Breast epithelium (tissue), 4 donors: ENCODE measurements at places on chromosomes 4 and X. TPM values are rescaled to one million over a fixed set of nuclear protein-coding genes. Genes with fewer than 3 reads are reported as not detected.

DNA sequence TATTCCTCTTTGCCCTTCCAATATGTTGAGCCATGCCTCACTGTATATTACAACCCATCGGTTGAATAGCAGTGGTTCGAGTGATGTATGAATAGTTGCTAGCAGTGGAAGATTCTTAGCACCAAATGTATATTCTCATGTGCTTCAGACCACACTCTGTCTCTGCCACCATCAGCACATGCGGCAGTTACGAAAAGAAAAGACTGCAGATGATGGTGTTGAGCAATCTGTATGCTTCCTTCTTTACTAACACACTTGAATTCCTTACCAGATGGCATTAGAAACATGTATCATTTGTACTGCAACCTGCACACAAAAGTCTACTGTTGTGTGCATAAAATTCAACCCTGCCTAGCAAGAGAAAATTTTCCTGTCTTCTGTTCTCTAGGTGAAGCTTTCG lies 214.6 kb downstream of the ENOX2 start:
- no peaks in the 10 kb centered on the region for H3K36me3 ChIP-seq
- H3K4me3 ChIP-seq = no peak overlapping the region
- DNase-seq = no peak
- H3K27ac ChIP-seq = no peak overlapping the region
- no peaks in the 10 kb centered on the region for H3K27me3 ChIP-seq

- H3K27me3 ChIP-seq = no peaks in the 10 kb centered on the region
- no peak overlapping the region for H3K27ac ChIP-seq
- no peaks in the 10 kb centered on the region for H3K4me1 ChIP-seq
- no peak overlapping the region for H3K4me3 ChIP-seq
- no peak for DNase-seq
These were observed 47.8 kb downstream of the SPARCL1 start for GRCh38 chr4:87481377-87481776.

DNA sequence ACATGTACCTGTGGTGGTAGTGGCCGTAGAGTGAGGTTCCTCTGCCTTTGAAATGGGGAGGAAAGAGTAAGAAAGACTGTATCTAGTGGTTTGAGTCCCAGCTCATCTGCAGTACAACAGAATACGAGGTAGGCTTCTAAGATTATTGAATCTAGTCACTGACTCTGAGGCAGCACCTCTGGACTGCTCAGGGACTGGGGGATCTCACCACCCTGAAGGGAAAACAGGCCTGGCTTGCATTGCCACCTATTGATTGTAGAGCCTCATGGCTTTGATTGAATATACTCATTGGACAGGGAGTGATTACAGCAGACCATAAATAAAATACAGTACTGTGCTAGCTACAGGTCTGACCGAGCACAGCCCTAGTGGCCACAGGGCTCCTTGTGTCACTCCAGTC lies 50.5 kb downstream of the GPR174 start:
- no peak for DNase-seq
- peaks cover 12% of the 10 kb centered on the region for H3K27me3 ChIP-seq
- H3K36me3 ChIP-seq = no peaks in the 10 kb centered on the region
- H3K4me3 ChIP-seq = no peak overlapping the region
- no peak overlapping the region for H3K27ac ChIP-seq
- no peaks in the 10 kb centered on the region for H3K4me1 ChIP-seq

- H3K36me3 ChIP-seq = no peaks in the 10 kb centered on the region
- H3K4me1 ChIP-seq = no peaks in the 10 kb centered on the region
- no peak overlapping the region for H3K27ac ChIP-seq
- no peak overlapping the region for H3K4me3 ChIP-seq
- H3K27me3 ChIP-seq = no peaks in the 10 kb centered on the region
- no peak for DNase-seq
These were observed 19.9 kb downstream of the TMEM164 start for GRCh38 chrX:110022599-110023448.

The NDNF gene
- 2.2 TPM for total RNA-seq

The GPC3 gene
- 89.1 TPM for total RNA-seq

The KLHL2 gene
- 38.0 TPM for total RNA-seq
